ENCODE measurements at places on chromosomes 5 and 9. TPM values are rescaled to one million over a fixed set of nuclear protein-coding genes. Genes with fewer than 3 reads are reported as not detected.

DNA sequence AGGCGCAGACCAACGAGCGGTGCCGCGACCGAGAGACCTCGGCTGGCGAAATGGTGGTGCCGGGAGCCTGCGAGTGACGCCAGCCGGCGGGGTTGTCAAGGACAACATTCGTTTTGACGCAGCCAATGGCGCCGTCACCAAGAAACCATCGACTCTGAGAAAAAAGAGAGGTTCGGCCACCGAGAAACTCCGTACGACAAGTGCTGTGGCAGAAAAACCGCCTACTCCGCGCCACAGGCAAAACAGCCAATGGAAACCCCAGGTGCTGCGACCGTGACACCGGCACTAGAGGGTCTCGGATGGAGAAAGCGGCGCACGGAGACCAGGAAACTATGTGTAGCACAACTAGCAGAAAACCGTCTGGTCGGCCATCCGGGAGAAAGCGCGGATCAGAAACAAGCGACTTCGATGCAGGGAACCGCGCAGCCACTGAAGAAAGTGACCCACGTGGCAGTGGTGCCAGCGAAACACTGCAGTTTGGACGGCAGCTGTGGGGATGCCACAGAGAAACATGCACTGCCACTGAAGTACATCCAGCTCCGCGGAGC is 88.8 kb downstream of the ANXA2R start:
- H3K4me1 ChIP-seq = peaks cover 30% of the 10 kb centered on the region
- H3K36me3 ChIP-seq = no peaks in the 10 kb centered on the region
- no peak for DNase-seq
- H3K27me3 ChIP-seq = peaks cover 86% of the 10 kb centered on the region
- peak overlapping the region; percentile 71 for H3K27ac ChIP-seq
- H3K4me3 ChIP-seq = peak overlapping the region; percentile 41

DNA sequence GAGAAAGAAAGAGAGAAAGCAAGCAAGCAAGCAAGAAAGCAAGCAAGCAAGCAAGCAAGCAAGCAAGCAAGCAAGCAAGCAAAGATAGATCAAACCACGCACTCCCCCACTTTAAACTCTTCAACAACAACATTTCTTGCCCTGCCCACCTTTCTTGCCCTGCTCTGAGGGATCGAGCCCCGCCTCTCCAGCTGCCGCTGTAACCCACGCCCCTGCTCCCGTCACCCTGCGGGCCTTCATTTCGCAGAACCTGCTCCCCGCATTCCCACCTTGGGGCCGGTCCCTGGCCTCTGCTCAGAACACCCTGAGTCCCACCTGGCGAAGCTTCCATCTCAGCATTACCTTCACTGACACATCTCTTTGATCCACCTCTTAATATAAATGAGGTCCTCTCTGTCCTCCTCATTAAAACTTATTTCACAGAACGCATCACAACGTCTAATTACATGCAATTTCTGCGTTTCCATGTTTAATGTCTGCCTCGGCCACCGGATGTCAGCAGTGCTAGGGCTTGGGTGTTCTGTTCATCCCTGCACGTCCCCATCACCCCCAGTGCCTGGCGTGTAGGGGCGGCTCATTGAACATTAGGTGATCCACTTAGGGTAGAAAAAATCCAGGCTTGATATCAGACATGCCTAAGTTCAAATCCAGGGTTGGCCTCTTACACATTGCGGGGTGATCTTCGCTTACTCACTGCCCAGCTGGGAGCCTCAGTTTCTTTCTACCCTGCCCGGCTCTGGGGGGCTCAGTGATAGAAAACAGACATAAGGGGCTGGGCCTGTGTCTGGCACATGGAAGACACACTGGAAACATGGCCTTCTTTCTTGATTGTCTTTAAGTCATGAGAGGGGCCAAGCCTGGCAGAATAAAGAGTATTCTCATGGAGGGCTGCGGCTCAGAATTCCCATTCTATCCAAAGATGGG is 187.6 kb downstream of the DAB2IP start:
- H3K27ac ChIP-seq = no peak overlapping the region
- no peaks in the 10 kb centered on the region for H3K27me3 ChIP-seq
- H3K4me1 ChIP-seq = peaks cover 18% of the 10 kb centered on the region
- H3K4me3 ChIP-seq = no peak overlapping the region

CCL28 gene
- total RNA-seq = 0.71 TPM

- no peak overlapping the region for H3K4me3 ChIP-seq
- H3K27ac ChIP-seq = no peak overlapping the region
Measured at GRCh38 chr9:37007295-37007694, 26.8 kb downstream of the PAX5 start.

ASB6 gene
- total RNA-seq = 10.3 TPM

DNA sequence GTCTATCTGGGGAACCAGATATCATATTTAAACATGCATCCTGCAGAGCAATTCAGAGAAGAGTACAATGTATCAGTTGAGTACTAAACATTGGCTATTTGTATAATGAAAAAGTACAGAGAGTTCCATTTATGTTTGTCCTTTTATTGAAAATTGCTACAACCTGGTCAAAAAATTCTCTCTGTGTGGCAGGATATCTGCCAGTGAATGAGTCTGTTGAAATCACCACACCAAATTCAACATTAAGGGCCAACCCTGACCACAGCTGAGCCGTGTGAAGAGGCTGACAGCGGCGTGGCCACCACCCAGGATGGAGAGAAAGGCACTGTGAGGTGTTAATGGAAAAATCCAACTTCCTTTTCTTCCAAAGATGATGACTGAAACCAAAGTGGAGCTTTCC is 422.7 kb upstream of the PIK3R1 start:
- DNase-seq = peak; percentile 90
- no peaks in the 10 kb centered on the region for H3K4me1 ChIP-seq
- no peaks in the 10 kb centered on the region for H3K36me3 ChIP-seq
- H3K27me3 ChIP-seq = no peaks in the 10 kb centered on the region
- H3K4me3 ChIP-seq = no peak overlapping the region

GRCh38 chr9:5767968-5768932 is 64.7 kb downstream of the ERMP1 start:
- no peak overlapping the region for H3K4me3 ChIP-seq
- DNase-seq = no peak
- no peaks in the 10 kb centered on the region for H3K27me3 ChIP-seq
- no peaks in the 10 kb centered on the region for H3K4me1 ChIP-seq
- no peak overlapping the region for H3K27ac ChIP-seq

HARS2 gene
- total RNA-seq = 19.1 TPM

DNA sequence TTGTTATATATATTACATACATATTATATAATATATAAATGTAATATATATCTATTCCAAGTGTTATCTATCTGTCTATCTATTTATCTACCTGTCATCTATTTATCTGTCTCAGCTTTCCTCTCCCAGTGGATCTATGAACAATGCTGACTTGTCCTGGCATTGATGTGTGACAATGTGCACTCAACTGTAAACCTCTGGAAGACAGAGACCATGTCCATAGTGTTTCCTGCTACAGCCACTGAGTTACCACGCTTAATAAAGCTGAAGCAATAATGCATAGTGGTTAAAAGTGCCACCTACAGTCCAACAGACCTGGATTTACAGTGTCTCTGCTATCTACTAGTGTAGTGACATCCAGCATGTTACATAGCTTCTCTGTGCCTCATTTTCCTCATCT is 57.2 kb upstream of the TMED7 start:
- no peak overlapping the region for H3K27ac ChIP-seq
- H3K27me3 ChIP-seq = no peaks in the 10 kb centered on the region
- H3K4me1 ChIP-seq = peaks cover 27% of the 10 kb centered on the region
- no peak for DNase-seq

DNA sequence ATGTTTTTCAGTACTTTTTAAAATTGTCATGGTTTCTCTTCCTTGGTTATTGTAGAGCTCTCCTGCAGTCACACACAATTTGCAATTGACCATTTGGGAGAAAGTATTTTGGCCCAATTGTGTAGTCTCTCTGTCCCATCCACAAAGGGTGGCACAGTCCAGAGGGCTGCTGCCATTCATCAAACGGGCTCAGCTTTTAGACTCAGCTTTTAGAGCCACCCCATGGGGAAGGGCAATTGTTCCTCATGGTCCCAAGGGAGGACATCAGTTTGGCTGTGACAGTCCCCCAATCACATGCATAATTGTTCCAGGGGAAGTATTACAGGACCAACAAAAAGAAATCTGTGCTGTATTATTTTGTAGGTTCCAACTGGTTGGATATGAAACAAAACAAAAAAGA is 207.6 kb downstream of the ZNF462 start:
- no peaks in the 10 kb centered on the region for H3K4me1 ChIP-seq
- H3K4me3 ChIP-seq = no peak overlapping the region
- DNase-seq = no peak
- H3K36me3 ChIP-seq = no peaks in the 10 kb centered on the region

GRCh38 chr5:14405706-14406553 is 175.7 kb upstream of the OTULINL start:
- no peak overlapping the region for H3K4me3 ChIP-seq
- H3K27ac ChIP-seq = no peak overlapping the region
- DNase-seq = no peak
- H3K27me3 ChIP-seq = no peaks in the 10 kb centered on the region
- peaks cover 26% of the 10 kb centered on the region for H3K36me3 ChIP-seq

Data from sigmoid colon (tissue), 7 donors.